Stimulated activated CD8-positive, alpha-beta memory T cell treated with anti-CD3 and anti-CD28 coated beads, Interleukin-15, amount 100 ng/mL, for 24 hours (primary cell): ENCODE measurements at places on chromosomes 7 and 10.

DNA sequence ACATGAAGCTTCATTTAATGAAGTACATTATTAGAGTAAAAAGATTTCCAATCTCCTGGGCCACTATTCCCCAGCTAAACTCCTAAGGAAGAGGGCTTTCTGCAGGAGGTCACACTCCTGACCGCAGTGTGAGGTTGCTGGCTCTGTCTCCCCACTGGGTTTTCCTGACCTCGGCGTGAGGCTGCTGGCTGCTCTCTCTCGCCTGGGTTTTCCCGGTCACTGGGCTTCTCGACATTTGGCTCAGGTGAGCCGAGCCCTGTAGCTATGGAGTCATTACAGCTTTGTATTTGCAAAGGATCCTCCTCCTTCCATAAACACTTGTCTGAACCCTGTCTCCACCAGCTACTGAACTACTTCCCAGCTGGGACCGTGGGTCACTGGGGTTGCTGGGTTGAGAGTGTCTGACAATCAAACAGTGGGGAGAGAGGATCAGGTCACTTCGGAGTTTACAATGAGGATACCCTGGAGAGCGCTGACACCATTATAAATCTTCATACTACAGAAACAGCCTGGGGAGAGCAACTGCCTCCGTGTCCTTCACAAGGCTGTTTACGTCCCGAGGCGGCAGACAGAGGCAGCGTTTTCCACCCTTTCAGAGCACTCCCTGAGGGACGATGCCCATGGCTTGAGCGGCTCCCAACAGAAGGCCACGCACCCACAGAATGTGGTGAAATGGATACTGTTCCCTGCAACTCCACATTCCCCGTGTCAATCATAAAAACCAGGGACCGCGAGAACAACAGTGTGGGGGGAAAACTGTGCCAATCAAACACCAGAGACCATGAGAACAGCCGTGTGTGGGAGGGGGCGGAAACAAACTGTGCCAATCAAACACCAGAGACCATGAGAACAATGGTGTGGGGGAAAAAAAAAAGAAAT lies 226.2 kb downstream of the ZMYND11 start:
- DNase-seq: no peak

GRCh38 chr7:24501443-24502134 lies 71.7 kb upstream of the PALS2 start:
- no peak for DNase-seq

GRCh38 chr10:121469797-121470606 lies 128.2 kb downstream of the FGFR2 start:
- DNase-seq: no peak

DNA sequence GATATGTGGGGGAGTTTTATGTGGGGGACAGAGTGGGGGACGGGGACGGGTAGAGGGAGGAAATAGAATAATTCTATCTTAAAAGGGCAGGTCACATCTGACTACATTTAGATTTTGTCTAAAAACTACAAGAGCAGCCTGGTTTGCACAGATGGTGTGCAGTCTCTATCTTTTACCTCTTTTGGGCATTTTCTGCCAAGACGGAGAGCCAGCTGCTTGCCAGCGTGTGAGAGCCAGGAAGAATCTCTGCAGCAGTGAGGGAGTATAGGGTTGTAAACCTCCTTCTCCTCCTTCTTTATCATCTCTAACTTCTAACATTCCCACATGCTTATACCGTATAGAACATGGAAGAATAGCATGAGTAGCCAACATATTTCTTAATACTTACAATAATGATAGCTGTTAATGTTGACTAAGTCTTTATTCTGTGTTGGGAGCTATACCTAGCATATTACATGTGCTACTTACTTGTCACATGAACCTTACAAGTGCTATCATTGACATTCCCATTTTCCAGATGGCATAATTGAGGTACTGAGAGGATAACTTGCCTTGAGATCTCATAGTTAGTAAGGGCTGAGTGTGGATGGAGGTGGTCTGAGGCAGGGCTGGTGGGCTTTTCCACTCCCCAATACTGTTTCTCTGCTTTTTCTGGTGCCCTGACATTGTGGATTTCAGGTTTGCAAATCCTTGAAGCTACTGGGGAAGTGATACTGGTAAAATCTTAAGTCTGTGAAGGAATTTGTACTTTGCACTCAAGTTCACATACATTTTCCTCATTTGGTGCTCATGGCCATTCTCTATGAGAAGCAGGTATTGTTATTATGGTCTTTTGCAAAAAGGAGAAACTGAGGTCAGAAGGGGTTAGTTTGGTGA lies 1.1 kb downstream of the ENTPD1 start:
- DNase-seq: no peak

- no peak for DNase-seq
These were observed 170.6 kb downstream of the FZD1 start for GRCh38 chr7:91434836-91435235.
